ENCODE measurements at places on chromosomes 2 and 18.

- no peak for DNase-seq
Observed at GRCh38 chr2:168089200-168089599, 158.2 kb downstream of the STK39 start.

GRCh38 chr2:12720278-12720620, 3.5 kb downstream of the TRIB2 start:
- DNase-seq: no peak

GRCh38 chr2:241925821-241926441, 56.4 kb downstream of the RTP5 start:
- no peak for DNase-seq

DNA sequence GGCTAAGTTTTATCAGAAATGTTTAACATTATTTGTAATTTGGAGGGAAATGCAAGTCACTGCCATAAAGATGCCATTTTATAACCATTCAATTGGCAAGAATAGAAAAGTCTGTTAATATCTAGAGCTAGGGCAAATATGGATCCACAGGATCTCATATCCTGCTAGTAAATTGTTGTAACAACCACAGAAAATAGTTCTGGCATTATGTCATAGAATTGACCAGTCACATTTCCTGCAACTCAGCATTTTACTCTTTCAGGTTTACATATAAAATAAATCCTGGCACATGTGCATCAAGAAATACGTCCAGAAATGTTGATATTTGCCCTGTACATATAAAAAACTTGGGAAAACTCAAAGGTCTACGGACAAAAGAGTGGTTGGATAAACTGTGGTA, 32.9 kb downstream of the OSBPL6 start:
- DNase-seq: no peak

- no peak for DNase-seq
Observed at GRCh38 chr2:218031771-218032257, 29.0 kb upstream of the TNS1 start.

DNA sequence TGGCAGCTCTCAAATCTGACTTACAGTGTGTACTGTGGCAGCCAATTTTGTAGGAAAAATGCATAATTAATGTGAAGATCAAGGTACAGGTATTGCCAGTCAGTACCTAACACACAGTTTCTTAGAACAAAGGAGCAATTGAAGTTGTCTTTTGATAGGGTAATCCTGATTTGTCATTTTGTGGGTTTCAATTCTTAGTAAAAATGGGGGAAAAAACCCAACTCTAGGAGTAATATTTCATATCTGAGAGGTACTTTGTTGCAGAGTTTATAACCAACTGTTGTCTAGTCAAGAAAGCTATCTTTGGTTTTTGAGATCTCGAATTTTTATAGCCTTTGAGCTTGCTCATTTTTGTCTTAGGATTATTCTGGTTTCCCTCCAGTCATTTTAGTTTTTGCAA, 16.1 kb downstream of the SPATS2L start:
- DNase-seq: no peak

- DNase-seq: no peak
Observed at GRCh38 chr2:187446711-187447110, 1.3 kb downstream of the CALCRL start.

- no peak for DNase-seq
Observed at GRCh38 chr2:12210016-12210933, 463.8 kb downstream of the LPIN1 start.

DNA sequence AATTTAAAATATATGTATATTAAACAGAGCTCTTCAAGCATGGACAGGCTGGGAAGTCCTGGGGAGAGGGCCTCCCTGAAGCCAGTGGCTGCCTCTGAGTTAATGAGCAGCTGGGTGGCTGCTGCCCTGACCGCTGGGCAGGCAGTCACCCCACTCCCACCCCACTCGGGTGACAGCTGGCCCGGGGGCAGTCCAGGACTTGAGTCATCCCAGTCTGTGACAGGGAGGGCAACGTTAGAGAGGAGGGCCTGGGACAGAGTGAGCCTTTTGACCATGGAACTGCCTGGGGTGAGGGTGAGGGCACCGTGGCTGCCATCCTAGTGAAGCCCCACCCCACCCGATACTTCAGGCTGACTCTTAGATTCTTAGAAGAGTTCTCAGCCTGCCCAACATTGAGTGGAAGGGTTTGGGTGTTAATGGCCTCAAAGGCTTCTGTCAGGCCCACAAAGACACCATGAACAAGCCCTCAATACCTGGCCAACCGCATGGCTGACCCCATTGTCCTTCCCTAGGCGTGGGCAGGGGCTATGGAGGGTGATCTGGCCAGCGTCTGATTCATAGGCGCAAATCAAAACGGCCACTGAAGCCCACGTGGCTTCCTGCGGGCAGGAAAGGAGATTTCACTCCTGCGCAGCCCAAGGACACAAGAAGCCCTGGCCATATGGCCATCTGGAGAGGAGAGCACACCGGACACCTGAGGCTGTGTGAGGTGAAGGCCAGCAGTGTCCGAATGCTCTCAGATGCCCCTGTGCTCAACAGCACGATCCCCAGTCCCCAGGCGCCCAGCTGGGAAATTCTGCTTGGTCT, 47.5 kb downstream of the MRPS5 start:
- no peak for DNase-seq

DNA sequence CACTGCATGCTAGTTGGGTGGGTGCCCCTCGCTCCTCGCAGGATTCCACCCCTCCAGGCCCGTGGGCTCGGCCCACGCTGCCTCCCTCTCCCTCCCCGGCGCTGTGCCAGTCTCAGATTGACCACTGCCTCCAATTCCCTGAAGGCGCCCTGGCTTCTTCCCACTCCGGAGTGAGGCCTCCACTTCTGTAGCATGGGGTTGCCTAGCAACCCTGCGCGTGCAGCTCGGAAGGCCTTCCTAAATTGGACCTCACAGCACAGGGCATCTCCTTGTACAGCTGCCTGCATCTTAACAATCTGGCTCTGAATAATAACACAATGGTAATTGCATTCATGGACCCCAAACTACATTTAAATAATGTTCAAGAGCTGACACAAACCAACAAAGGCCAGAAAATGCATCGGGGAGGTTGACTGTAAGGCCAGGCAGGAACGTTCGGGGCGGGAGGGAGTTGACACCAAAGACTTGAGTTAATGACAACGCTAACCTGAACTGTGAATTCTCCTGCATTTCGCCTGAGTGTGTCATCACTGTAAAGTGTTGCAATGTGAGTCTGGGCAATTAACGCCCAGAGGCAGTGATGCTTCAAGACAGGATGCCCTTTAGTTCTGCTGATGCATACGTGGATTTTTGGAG, 222.9 kb downstream of the ZBTB7C start:
- DNase-seq: peak; percentile 28

Data from keratinocyte (primary cell).